Kasumi-1 (cell line): ENCODE measurements at places on chromosomes 12 and 14.

- DNase-seq, result peak; percentile 86
Measured at GRCh38 chr12:101671157-101671791, 26.2 kb upstream of the CHPT1 start.

- DNase-seq, result no peak
Measured at GRCh38 chr14:95039993-95040348, 117.4 kb downstream of the DICER1 start.

GRCh38 chr12:96401076-96401871, 1.0 kb upstream of the CDK17 start:
- peak; percentile 75 for DNase-seq

- no peak for DNase-seq
Measured at GRCh38 chr12:71665090-71665463, 976 bp downstream of the THAP2 start.

GRCh38 chr14:100880271-100881101, 23.0 kb downstream of the RTL1 start:
- DNase-seq, result no peak

GRCh38 chr12:130661486-130662255, 54.4 kb downstream of the RIMBP2 start:
- DNase-seq, result no peak
